ENCODE measurements at places on chromosomes 12 and 14. TPM values are rescaled to one million over a fixed set of nuclear protein-coding genes. Genes with fewer than 3 reads are reported as not detected.

- DNase-seq = no peak
These were observed 59.8 kb downstream of the HECTD4 start for GRCh38 chr12:112322441-112322840.

DNA sequence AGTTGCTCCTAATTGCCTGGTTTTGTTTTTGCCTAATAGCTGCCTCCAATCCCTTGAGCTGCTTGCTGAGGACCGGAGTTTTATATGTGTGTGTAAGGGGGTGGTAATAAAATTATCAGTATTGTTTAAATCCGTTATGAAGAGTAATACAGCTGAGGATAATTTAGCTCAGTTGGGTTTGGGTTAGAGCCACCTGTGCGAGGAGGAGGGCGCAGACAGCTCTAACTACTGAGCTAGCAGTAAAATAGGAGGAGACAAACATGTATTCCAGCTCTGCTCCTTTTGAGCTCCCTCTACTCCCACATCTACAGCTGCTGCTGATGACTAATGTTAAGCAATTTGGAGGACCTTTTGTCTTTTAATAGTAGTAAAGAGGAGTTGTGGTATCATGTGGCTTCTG is 61.5 kb downstream of the SPATS2 start:
- no peak for DNase-seq

- no peak for DNase-seq
These were observed 12.6 kb upstream of the ABHD12B start for GRCh38 chr14:50859296-50859624.

HOXC4 gene
- 0.61 TPM for total RNA-seq

MLXIP gene
- total RNA-seq = 57.4 TPM

LRRK2 gene
- total RNA-seq = 415 TPM

TAS2R8 gene
- total RNA-seq = not detected

DNA sequence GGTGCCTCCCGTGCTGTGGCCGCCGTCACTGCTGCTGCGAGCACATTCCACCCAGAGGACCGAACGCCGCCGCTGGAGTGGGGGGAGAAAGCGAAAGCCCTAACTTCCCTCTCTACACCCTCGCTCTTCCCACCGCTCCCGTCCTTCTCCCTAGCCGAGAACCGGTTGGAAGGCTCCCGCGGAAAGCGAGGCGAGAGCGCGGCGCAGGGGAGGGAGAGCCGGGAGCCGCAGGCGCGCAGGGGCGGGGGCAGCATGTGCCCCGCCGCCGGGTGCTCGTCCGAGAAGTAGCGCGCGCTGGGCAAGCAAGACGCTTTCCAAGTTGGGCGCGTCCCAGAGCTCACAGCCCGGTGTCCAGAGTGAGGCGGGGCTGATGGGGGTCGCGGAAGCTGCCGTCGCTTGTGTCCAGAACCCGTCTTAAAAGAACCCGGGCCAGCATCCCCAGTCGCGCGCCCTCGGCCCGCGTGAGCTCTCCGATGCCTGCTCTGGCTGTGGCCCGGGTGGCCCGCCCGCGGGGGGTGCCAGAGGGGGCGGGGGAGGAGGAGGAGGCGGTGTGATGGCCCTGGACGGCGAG is at the start of gene TRHDE:
TRHDE (plus strand) TSS at position 280 of the 571 bp plus-strand sequence; CDS start at position 554, 274 bp downstream.
- DNase-seq = peak; percentile 79

PLXNC1 gene
- total RNA-seq = 15.7 TPM

GRCh38 chr12:12008232-12008850 is 62.4 kb upstream of the BCL2L14 start:
- no peak for DNase-seq

GRCh38 chr14:104388541-104389325 is 190.8 kb upstream of the C14orf180 start:
- DNase-seq = peak; percentile 51

DNAH10 gene
- total RNA-seq = 0.23 TPM

DNA sequence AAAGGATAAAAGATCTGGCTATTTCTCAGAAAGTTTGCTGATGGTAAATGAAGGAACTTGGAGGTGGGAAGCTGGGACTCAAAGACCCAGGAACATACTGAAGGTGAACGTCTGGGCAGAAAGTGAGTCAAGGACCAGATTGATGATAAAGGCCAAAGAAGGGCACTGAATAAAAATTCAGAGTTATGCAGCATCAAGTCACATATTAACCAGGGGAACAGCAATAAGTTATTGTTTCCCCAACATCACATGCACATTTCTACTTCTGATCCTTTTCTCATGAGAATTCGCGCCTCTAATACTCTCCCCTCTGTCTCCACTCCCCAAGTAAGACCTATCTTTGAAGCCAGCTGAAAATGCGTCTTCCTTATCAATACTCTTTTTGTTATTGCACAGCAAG is 71.8 kb upstream of the SLC35F4 start:
- no peak for DNase-seq

GRCh38 chr14:63241096-63241495 is 36.9 kb downstream of the RHOJ start:
- DNase-seq = no peak

GRCh38 chr14:100523131-100523842 is 63.9 kb downstream of the BEGAIN start:
- DNase-seq = peak; percentile 45

CCND2 gene
- total RNA-seq = 94.2 TPM

CDKN3 gene
- total RNA-seq = 1.5 TPM

GRCh38 chr12:10720974-10721650 is 2.0 kb downstream of the YBX3 start:
- DNase-seq = no peak

- DNase-seq = no peak
These were observed 8.5 kb downstream of the KLHL33 start for GRCh38 chr14:20427231-20428009.

- no peak for DNase-seq
These were observed 4.9 kb downstream of the DUSP16 start for GRCh38 chr12:12557733-12558132.

AQP2 gene
- total RNA-seq = not detected

TAS2R43 gene
- not detected for total RNA-seq

USP44 gene
- 14.9 TPM for total RNA-seq

SLC39A5 gene
- 0.87 TPM for total RNA-seq

- no peak for DNase-seq
These were observed 63.4 kb downstream of the ANO2 start for GRCh38 chr12:5881666-5882065.

- no peak for DNase-seq
These were observed 580.0 kb downstream of the DIO2 start for GRCh38 chr14:79631276-79631675.

DNA sequence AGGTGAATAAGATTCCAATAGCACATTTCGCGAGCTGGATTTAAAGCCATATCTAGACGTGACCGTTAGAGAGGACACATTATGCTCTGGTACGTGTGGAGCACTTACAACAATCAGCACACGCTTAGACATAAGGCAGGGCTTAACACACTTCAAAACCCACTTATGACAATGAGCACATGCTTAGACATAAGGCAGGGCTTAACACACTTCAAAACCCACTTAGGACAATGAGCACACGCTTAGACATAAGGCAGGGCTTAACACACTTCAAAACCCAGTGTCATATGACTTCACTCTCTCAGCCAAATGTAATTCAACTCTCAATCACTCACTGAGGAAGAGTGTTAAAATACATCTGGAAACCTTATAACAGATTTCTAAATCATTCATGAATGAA is 11.2 kb upstream of the PLD4 start:
- no peak for DNase-seq

SMIM41 gene
- total RNA-seq = 6.1 TPM

- DNase-seq = no peak
These were observed 51.9 kb downstream of the SYNE3 start for GRCh38 chr14:95464514-95464913.

GRCh38 chr14:51867741-51868140 is 7.3 kb downstream of the GNG2 start:
- DNase-seq = no peak

- no peak for DNase-seq
These were observed 466.9 kb upstream of the STXBP6 start for GRCh38 chr14:25516838-25517237.

- peak; percentile 93 for DNase-seq
These were observed 47.2 kb upstream of the CTDSP2 start for GRCh38 chr12:57893431-57894353.

RDH12 gene
- total RNA-seq = 0.20 TPM

Data from upper lobe of right lung (tissue), 1 donor.